ENCODE measurements at places on chromosomes 1 and 21. TPM values are rescaled to one million over a fixed set of nuclear protein-coding genes. Genes with fewer than 3 reads are reported as not detected.

Gene GJA5
- total RNA-seq: 2.3 TPM

Gene TOR1AIP1
- 64.6 TPM for total RNA-seq

Gene RGS7
- total RNA-seq: 0.32 TPM

Gene ST6GALNAC3
- not detected for total RNA-seq

- no peak for DNase-seq
Measured at GRCh38 chr1:39593386-39593785, 16.8 kb upstream of the PABPC4 start.

DNA sequence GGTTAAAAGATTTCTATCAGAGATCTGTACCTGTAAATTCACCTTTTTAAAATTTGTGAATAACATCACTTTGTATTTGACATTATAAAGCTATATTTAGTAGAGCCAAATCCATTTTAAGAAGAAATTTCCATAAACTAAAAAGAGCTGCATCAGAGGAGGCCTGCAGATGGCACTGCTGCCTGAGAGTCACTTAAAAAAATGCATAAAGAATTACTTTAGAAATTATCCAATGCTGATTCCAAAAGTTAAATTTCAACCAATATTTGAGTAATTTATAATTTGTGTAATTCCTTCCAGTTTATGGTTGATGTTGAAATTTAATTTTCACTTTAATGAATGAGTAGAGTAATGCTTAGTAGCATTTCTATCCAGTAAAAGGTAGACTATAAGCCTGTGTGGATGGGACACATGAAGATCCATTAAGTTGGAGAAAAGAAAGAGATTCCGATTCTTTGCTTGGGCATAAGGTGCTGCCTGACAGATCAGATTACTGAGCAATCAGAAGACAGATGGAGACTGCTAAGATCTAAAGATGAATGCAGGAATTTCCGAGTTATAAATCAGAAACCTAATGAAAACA is 20.7 kb upstream of the RPE65 start:
- DNase-seq: peak; percentile 57

- DNase-seq: no peak
Measured at GRCh38 chr1:42927274-42927841, 31.3 kb downstream of the SLC2A1 start.

DNA sequence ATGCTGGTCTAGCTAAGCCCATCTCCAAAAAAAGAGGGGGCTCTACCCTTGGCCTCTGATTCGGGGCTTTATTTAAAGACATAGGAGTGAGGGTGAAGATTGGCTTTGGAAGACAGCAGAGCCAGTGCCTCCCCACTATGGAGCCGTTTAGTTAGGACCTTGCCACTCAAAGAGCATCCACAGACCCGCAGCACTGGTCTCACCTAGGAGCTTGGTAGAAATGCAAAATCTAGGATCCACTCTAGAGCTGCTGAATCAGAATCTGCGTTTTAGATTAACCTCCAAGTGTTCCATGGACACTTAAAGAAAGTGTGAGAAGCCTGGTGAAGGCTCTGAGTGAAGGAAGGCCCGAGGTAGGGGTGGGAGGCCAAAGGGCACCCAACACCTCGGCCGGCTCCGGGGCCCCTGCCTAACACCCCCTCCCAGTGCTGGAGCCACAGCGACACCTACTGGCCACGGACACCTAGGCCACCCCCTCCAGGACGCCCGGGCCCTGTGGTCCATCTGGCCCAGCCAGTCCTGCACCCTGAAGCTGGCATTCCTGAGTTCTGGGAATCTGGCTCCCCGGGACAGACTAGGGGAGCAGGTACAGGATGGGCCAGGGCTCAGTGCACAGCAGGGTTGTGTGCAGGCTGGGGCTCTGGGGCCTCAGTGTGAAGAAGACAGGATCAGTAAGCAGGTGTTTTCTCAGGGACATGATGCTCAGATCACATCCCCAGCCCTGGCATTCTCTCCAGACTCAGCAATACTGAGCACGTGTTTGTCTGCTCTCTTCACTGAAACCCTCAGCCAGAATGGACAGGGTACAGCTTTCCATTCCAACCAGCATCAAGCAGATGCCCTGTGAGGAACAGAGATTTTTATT is 79.2 kb downstream of the TMEM53 start:
- peak; percentile 75 for DNase-seq

DNA sequence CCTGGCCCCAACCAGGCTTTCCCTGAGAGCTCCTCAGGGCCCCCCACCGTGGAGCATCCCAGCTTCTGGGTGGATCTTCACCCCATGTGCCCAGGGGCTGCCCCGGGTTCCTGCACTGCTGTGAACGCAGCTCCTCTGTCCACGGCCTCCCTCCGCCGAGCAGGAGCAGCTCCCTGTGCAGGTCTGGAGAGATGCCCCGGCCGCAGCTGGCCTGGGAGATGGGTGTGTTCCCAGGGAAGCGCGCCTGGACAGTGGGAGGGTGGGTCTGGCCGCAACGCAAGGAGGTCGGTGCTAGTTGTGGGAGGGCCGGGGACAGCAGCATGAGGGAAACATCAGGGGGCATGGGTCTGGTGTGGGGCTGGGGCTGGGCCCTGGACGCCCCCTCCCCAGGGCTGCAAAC is 71.3 kb downstream of the MORN1 start:
- DNase-seq: no peak

GRCh38 chr1:16073490-16074119 is at the start of gene FAM131C:
Gene FAM131C, minus strand, starts transcription at chr1:16073651. Its CDS starts 209 bp downstream, at chr1:16073442.
- DNase-seq: peak; percentile 72

DNA sequence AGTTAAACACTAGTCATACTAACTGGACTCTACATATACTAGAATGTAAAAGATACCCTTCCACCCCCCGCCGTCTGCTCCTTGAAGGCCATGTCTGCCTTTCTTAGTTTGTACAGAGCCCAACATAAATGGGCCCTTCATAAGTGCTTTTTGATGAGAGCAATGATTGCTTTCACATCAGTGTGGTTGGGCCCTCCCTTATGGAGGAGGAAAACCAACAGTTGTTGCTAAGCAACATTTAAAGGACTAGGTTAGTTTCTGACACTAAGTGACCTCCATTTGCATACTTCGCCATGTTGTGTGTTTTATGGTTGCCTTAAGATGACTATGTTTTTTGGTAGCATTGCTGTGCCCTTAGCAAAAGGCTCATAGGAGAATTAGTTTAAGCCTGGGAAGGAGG is 182.0 kb upstream of the SGIP1 start:
- DNase-seq: peak; percentile 37

DNA sequence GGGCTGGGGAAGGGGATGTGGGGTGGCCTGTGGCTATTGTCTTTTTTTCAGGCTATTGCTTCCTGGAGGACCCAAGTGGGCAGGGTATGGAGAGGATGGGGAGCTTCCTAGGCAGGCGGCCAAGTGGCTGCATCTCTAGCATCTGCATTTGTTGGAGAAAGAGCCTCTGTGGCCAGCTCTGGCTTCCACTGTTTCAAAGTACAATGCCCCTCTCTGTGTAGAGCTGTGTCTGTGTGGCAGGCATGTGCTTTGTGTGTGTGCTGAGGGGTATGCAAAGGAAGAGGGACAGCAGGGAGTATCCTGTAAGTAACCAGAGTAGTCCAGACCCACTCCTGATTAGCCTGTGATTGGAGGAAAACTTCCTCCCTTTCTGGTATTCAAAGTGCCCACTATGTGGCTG is 40.6 kb downstream of the KCNA2 start:
- DNase-seq: no peak

DNA sequence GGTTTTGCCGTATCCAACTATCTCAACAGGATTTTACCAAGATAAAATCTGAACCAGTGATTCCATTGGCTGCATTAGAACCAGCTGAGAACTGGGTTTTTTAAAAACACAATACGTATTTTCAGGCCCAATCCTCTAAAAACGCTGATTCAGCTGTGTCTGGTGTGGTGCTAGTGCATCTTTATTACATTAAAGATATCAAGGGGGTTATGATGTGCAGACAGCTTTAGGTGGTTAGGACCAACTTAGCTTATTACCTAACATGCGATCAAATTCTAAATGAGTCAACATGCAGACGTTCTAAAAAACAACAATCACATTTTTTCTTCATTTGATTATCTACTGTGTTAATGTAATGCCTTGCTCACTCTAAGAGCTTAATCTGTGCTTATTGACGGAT is 32.0 kb upstream of the EXO1 start:
- DNase-seq: peak; percentile 6

DNA sequence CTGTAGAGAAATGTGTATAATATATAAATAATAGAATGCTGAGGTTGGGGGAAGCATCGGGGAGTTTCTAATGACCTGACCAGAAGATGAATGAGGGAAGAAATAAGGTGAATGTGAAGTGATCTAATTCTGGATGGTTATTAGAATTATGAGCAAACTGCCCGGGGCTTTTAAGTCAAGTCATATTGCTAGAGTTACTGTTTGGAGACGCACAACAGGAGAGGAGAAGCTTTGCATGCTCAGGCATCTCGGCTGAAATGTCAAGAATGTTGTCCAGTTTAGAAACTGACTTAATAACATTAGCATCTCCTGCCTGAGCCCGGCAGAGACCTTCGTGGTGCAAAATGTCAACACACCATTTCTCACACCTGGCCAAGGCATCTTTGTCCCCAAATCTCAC is 119.1 kb downstream of the RRAGC start:
- peak; percentile 4 for DNase-seq

DNA sequence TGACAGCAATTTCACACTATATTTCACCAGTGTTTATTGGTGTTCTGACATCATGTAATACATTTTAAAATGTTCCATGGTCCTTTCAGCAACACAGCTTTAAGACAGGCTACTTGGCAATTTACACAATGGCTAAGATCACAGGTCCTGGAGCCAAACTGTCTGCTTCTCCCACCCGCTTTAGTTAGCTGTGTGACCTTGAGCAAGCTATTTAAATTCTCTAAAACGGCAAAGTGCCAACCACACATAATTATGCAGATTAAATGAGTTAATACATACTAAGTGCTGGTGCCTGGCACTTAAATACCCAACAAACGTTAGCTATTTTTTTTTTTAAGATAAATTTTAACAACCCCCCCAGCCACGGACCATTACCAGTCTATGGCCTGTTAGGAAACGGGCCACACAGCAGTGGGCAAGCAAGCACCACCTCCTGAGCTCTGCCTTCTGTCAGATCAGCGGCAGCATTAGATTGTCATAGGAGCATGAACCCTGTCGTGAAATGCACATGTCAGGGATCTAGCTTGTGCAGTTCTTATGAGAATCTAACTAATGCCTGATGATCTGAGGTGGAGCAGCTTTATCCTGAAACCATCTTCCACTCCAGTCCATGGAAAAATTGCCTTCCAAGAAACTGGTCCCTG is 26.9 kb downstream of the SOD1 start:
- no peak for DNase-seq

- no peak for DNase-seq
Measured at GRCh38 chr1:202200669-202201068, 7.1 kb downstream of the LGR6 start.

- no peak for DNase-seq
Measured at GRCh38 chr1:233114860-233115259, 164.4 kb downstream of the NTPCR start.

DNA sequence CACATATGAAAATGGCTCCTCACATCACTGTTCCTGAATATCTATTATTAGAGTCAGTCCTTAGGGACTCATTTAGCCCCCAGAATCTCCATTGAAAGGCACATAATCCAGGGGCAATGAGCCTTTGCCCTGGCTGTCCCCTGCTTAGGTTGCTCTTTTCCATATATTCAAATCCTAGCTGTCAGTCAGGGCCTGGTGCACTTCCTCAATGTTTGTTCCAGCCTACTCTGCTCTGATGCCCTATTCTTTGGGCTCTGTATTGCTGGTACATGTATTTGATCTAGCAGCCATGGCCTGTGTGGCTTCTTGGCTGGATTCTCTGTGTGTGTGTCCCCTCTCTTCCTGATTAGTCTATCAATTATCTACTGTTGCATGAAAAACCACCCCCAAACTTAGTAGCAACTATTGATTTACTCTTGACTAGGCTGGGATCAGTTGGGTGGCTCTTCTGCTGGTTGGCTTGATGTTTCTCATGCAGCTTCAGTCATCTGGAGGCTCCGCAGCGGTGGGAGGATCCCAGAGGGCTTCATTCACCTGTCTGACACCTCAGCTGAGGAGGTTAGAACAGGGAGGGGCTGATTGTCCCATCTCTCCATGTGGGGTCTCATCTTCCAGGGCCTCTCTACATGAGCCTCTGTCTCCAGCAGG is 107.5 kb downstream of the DTL start:
- no peak for DNase-seq

- DNase-seq: no peak
Measured at GRCh38 chr1:116983678-116984077, 17.9 kb upstream of the CD101 start.

DNA sequence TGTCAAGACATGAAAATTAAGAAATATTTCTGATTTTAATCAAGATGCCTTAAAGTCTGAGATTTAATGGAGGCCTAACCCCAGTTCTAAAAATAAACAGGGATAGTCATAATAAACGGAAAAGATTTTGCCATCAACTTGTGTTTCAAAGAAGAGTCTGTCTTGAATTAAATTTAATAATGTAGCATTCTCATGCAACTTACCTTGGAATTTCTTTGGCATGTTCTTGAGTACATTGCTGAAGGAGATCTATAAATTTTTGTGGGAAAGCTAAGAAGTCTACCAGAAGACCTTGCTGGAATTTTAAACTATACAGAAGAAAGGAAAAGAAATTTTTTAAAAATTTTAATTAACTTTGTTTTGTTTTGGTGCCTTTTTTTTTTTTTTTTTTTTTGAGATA is 10.6 kb downstream of the SASS6 start:
- no peak for DNase-seq
